Right lobe of liver (tissue), 6 donors: ENCODE measurements at places on chromosomes 1 and 21. TPM values are rescaled to one million over a fixed set of nuclear protein-coding genes. Genes with fewer than 3 reads are reported as not detected.

Gene LCE3E
- not detected for total RNA-seq

Gene XCL2
- total RNA-seq, result not detected

Gene PLXNA2
- total RNA-seq, result 6.2 TPM

Gene IRF6
- 28.5 TPM for total RNA-seq

Gene EDARADD
- total RNA-seq, result 0.26 TPM

Gene SPRR2F
- total RNA-seq, result not detected

Gene SLAMF9
- 1.7 TPM for total RNA-seq

Gene ALX3
- total RNA-seq, result not detected

Gene KCNJ9
- total RNA-seq, result not detected

Gene CENPF
- total RNA-seq, result 0.93 TPM

Gene FNDC5
- total RNA-seq, result 1.7 TPM

Gene TDRD5
- total RNA-seq, result not detected

Gene C1QTNF12
- 1.4 TPM for total RNA-seq

Gene ZNF683
- not detected for total RNA-seq

Gene PDZK1
- 83.7 TPM for total RNA-seq

Gene NDUFS2
- total RNA-seq, result 109 TPM

Gene SAMSN1
- total RNA-seq, result 2.3 TPM

Gene ITLN2
- not detected for total RNA-seq

Gene TMEM61
- not detected for total RNA-seq

Gene GLIS1
- not detected for total RNA-seq

Gene RNU1-1
- 538 TPM for total RNA-seq

Gene SPATA21
- 1.8 TPM for total RNA-seq

Gene SPRR4
- not detected for total RNA-seq

Gene OR2T2
- not detected for total RNA-seq

Gene LHX8
- total RNA-seq, result not detected

Gene DYRK1A
- total RNA-seq, result 25.0 TPM

Gene DIO1
- 29.8 TPM for total RNA-seq
